CD4-positive, alpha-beta T cell treated with Interleukin-15 for 1 hour (primary cell): ENCODE measurements at places on chromosomes 7 and 10.

DNA sequence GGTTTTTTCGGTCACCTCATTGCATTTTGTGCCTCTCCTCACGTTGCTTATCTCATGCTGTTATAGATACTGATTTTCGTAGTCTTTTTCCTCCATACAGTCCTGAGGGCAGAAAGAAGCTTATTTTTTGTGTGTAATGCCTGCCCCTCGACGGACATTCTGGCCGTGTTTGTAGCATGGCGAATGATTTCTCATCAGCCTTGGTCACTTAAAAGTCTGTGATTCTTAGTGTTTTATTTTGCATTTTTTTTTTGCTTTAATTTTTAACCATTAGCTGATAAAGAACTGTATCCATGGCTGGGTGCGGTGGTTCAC lies 469 bp upstream of the NOC3L start:
- DNase-seq = no peak

- no peak for DNase-seq
These were observed 32.6 kb upstream of the ZNRF2 start for GRCh38 chr7:30251708-30252329.

DNA sequence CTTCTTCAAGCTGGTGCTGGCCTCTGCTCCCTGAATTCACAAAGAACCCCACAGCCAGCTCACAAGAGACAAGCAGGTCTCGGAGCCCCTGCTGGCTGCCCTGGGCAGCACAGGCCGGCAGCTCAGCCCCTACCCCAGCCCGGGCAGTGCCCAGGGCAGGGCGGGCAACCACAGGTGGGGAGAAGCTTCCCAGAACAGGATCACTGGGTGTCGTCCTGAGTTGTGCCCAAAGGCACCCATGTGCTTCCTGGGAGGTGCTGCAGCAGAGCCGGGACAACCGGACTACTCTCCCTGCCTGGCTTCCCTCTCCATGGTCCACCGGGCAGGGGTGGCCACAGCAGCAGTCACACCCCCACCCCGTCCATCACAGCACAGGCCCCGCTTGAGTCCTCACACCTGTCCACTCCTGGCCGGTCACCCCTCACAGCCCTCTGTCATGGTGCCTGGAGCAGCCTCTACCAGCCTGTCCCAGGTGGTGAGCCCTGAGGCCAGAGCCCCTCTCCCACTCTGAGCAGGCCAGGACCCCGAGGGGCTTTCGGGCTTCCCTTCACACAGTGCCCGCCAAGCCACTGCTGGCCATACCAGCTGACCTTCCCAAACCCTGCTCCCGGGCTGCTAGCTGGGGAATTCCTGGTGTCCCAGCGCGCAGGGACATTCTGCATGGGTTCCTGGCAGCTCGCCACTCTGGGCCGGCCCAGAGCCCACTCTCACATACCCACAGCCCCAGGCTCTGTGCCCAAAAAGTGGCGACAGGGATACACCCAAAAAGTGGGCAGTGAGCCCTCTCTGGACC lies 3.1 kb downstream of the RASGEF1A start:
- no peak for DNase-seq

DNA sequence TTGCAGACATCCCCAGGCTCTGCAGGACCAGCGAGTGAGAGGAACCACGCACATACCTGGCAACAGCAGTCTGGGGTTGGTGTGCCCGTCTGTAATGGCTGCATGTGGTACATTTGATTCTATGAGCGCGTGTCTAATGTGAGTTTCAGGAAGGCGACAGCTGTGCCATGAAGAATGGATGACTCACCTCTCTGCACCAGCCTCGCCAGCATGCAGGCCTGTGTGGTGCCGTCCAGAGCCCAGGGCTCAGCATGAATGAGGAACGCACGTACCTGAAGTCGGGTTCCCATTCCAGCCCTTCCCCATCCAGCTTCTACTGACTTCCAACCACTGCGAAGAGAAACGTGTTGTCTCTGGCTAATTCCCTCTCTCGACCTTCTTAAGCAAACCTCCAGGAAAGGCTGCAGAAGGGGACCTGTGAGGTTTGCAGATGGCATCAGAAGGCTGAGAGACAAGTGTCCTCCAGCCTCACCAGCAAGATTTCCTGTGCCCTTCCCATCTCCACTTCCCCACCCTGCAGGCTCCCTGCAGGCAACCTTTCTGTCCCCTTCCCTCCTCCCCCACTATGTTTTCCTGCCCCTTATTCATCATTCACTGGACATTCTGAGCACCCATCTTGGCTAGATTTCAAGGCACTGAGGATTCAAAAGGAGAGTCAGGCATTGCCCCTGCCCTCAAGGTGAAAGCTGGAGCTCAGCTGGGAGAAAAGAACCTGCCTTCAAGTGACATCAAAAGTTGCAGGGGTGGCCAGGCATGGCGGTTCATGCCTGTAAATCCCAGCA lies 54.3 kb downstream of the ASB13 start:
- DNase-seq = no peak

DNA sequence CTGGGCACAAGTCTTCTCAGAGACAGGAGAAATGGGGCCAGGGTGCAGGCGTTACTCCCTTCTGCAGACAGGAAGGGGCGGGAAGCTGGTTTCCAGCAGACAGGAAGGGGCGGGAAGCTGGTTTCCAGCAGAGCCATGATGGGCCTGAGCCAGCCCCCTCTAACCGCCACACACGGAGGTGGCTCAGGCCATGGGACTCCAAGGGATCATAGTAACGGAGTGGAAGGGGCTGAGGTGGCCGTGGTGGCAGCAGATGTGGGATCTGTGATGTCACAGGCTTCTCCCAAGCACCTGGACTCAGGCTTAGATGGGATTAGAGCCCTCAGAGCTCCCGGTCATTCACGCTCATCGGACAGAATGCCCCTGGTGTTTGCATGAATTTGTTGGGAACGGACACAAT lies 177.8 kb downstream of the USP6NL start:
- no peak for DNase-seq

GRCh38 chr10:95121904-95122303 lies 52.6 kb upstream of the CYP2C8 start:
- DNase-seq = no peak

DNA sequence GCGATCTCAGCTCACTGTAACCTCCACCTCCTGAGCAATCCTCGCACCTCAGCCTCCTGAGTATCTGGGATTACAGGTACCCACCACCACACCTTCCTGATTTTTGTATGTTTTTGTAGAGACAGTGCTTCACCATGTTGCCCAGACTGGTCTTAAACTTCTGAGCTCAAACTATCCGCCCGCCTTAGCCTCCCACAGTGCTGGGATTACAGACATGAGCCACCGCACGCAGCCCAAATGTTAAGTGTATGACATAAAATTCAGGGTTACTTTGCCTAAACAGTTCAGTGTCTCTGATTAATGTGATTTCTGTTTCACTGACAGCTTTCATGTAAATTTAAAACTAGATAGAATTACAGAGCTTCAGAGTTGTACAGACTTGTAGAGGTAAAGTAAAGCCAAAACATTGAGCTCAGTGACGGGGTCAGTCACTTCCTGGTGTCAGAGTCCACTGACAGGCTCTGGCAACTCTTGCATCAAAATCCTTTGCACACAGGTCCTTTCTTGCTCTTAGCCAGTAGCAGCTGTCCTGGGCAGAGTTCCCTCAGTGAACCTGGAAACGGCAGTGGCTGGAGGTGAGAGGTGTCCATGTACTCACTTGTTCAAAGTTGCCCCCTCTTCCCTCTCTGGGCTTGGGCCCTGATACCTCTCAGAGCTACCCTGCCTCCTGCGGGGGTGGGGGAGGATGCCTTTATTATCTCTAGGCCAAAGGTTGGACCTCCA lies 33.7 kb downstream of the MGMT start:
- DNase-seq = no peak

DNA sequence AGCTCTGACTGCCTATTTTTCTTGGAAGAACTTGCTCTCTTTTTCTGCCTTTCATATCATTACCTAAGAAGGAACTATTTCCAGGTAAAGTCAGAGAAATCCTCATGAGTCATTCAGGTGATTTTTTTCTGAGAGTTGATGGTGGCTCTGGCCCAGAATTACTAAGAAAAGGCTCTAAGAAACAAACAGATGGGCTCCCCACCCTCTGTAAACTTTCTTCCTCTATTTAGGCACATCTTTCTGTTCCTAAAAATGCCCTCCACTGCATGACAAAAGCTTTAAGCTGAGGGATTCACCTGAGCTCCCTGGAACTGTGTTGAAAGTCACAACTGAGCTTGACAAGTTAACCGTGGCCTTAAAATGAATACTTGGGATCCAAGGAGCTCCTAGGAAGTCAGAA lies 1.6 kb downstream of the OLAH start:
- no peak for DNase-seq

DNA sequence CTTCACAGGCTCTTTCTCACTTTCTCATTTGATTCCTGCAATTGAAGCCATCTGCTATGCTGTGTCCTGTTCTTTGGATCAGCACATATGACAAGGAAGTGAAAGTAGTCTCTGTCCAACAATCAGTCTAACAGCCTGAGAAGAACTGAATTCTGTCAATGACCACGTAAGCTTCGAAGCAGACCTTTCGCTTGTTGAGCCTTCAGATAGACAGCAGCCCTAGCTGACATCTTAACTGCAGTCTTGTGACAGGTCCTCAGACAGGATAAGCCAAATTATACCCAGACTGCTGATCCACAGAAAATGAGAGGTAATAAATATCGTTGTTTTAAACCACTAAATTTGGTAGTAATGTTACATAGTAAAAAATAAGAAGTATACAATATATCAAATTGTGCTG lies 691.0 kb upstream of the LRRTM3 start:
- no peak for DNase-seq

- DNase-seq = peak; percentile 83
These were observed 10.9 kb upstream of the HSPB1 start for GRCh38 chr7:76291351-76292212.

DNA sequence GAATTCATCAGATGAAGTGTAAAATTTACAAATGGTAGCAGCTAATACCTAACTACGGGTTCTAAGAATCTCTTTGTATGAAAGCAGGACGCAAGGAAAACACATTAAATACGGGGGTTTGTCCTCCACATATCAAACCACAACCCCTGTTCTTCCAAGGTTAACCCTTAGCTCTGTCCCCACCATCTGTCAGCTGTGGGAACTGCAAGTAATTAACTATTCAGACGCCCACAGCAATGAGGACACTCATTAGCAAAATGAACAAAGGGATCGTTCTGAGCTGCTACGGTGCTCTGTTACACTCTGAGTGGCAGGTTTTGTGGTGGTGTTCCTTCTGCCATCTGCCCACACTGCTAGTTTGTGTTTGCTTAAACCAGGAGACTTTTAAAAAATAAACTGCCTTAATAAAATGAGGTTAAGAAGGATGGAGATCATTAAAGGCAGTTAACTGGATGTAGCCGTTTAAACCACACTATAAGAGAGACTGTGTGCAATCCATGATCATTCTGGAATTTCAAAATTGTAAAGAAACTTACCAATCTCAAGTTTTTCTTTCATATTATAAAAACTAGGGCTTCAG lies 51.4 kb downstream of the C10orf67 start:
- no peak for DNase-seq

DNA sequence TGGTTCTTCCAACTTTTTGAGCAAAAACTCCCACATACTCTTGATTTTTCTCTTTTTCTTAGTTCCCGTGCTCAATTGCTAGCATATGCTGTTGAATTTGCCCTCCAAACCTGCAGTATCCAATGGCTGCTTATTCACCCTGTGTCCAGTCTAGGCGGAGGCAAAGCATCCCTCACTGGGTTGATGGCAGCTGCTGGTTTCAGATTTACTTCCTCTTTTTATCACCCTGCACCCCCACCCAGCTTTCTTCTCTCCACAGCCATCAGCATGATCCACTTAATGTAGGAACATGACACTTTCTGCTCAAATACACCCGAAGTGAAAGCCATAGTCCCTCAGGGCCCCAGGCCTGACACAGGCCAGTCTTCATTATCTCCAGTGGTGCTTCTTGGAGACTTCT lies 87.6 kb upstream of the ADARB2 start:
- DNase-seq = no peak

- no peak for DNase-seq
These were observed 103.7 kb upstream of the ZMIZ1 start for GRCh38 chr10:78964952-78965633.

GRCh38 chr10:22618078-22618785 lies 96.1 kb downstream of the PIP4K2A start:
- no peak for DNase-seq

- no peak for DNase-seq
These were observed 183.7 kb upstream of the ANK3 start for GRCh38 chr10:60573336-60573735.

GRCh38 chr7:41969561-41970105 lies 266.7 kb upstream of the INHBA start:
- no peak for DNase-seq

DNA sequence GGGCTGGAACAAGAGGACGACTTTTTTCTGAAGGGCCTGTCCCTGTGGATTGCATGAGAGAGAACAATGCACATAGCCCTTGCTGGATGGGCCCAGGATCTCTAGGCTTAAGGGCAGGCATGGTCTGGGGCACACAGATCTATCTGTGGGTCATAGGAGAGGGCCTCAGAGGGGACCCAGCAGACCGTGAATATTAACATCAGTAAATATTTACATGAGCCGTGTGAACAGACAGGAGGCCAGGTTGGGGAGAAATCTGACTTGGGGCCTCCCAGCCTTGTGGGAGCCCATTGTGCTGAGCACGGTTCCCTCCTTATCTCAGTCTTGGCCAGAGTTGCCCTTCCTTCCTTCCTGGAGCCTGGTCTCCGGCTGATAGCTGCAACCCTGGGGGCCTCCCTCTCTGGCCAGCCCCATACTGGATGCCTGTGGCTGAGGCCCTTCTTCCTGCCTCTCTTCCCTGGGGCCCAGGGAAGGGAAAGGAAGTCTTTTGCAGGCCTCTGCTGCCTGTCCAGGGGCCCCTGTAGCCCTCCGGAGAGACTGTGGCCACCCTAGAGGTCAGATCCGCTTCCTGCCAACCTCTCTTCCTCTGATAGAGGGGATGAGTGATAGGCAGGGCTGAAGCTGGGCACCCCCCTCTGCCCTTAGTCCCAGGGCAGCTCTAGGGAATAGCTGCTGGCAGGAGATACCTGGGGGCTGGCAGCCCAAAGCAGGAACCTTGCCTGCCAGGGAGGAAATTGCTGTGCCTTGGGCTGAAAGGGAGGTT lies 44.5 kb upstream of the TRIM8 start:
- DNase-seq = no peak

GRCh38 chr7:114715907-114716306 lies 206.0 kb upstream of the MDFIC start:
- no peak for DNase-seq

DNA sequence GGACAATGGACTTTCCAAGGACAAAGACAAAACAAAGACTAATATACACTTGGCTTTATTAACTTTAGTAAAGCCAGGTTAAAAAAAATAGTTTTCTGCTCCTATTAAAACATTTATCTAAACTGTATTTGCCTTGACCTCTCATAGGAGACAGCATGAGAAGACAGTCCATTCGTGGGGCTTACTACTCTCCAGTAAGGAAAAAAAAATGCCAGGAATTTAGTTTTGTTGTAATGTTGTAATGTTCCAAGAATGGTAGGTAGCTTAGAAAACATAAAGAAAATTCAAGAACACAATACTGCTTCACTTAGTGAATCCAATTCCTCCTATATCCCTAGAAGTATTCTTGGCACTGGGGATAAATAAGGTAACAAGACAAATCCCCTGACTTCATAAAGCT lies 81.7 kb downstream of the KMT2C start:
- DNase-seq = no peak
